ENCODE measurements at places on chromosomes 5 and 9.

- DNase-seq = peak; percentile 9
These were observed 547.2 kb downstream of the CSNK1G3 start for GRCh38 chr5:124059200-124059599.

- no peak for DNase-seq
These were observed 15.9 kb downstream of the TAL2 start for GRCh38 chr9:105678163-105678562.

DNA sequence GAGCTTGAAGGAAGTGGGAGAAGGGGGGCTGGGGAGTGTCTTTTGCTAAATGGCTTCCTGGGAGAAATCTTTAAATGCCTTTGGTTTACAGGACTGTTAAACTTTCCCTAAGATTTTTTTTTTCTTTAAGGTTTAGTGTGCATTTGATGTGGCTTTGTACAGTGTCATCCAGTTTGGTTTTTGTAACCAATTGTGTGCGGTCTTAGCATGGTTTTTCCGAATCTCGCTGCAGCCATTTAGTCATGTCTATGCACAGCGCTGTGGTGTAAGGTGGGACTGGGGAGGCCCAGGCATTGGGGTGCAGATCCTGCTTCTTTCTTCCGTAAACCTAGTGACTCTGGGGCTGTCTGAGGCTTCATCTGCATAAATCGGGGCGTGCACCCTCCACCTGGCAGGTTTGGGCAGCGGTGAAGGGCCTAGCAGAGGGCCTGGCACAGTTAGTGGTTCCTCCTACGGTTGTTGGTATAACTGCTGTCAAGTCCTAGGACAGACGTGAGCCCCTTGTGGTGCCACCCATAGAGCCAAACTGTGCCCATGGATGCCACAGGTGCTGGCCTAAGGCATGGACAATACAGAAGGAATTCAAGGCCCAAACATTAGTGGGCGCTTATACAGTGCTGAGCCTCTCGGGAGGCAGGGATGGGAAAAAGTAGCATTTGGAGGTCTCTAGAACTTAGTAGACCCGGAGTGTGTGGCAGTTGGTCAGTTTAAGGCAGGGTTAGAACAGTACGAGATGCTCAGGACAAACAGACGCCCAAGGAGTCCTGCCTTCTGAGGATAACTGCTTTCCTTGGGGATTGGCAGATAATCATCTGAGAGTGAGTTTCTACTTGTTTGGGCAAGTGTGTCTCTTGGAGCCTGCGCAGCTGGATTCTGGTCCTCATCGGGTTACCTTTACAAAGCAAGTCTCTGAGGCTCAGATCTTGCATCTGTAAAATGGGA, 1.5 kb downstream of the PRRC2B start:
- no peak for DNase-seq

DNA sequence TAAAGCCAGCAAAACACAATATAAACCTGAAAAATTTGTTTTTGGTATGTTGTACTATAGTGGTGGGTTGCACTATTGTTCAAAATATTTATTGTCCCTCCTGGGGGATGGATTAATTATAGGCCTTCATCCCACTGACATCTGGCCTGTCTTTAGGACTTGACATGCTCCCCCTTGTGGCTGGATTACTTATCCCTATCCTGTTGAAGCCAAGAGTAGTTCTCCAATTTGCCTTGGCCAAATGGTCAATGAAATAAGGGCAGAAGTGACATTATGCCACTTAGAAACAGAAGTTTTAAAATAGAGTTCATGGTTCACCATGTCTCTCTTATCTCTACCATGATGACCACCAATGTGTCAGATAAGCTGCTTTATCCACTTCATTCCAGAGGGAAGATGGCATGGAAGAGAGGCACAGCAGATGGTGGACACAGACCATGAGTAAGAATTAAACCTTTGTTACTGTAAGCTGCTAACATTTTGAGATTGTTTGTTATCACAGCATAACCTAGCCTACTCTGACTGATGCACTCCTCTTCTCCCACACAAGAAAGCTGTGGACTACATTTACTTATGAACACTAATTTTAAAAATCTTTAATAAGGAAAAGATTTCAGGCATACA, 29.2 kb upstream of the ARHGEF28 start:
- peak; percentile 32 for DNase-seq

DNA sequence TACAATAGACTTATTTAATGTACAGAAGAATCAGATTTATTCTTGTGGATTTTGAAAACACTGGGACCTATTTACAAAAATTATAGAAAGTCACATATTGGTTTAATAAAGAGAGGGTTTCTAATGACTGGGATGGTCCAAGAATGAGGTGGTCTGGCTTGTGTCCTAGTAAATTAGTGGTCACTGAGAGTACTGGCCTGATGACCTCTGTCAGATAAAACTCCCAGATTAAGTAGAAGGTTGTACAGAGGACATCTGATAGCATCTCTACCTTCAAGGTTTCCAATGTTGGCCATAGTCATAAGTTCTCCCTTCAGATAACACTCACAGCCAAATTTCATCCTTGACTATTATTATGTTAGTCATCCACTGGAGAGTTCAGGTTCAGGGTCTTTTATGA, 692.9 kb downstream of the MTRR start:
- DNase-seq = no peak

GRCh38 chr5:146025114-146025680, 80.2 kb downstream of the PLAC8L1 start:
- no peak for DNase-seq

DNA sequence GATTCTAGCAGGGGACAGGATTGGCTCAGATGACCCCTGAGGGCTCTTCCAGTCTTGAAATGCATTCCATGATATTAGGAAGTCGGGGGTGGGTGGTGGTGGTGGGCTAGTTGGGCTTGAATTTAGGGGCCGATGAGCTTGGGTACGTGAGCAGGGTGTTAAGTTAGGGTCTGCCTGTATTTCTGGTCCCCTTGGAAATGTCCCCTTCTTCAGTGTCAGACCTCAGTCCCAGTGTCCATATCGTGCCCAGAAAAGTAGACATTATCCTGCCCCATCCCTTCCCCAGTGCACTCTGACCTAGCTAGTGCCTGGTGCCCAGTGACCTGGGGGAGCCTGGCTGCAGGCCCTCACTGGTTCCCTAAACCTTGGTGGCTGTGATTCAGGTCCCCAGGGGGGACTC, 2.9 kb upstream of the MYOZ3 start:
- no peak for DNase-seq

DNA sequence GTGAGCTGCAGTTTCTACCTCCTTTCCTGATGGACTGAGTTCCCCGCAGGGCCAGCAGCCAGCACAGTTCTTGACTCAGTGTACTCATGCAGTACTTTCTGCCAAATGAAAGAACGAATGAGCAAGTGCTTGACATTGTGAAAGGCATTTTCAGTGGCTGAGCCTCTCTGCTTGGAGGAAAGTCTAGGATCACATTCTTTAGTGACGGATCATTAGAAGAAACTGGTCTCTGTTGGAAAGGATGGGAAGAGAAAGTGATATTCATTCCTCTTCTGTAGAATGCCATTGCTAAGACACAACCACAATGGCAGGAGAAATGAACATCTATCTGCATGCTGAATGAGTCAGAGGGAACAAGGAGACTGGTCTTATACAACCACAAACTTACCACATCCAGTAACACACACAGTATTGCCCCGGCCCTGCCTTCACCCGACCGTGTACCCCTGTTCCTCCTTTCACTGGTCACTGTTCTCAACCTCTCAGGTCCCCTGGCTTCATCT, 206.9 kb downstream of the CRB2 start:
- peak; percentile 40 for DNase-seq

GRCh38 chr5:104370523-104370922, 807.9 kb upstream of the NUDT12 start:
- DNase-seq = no peak

DNA sequence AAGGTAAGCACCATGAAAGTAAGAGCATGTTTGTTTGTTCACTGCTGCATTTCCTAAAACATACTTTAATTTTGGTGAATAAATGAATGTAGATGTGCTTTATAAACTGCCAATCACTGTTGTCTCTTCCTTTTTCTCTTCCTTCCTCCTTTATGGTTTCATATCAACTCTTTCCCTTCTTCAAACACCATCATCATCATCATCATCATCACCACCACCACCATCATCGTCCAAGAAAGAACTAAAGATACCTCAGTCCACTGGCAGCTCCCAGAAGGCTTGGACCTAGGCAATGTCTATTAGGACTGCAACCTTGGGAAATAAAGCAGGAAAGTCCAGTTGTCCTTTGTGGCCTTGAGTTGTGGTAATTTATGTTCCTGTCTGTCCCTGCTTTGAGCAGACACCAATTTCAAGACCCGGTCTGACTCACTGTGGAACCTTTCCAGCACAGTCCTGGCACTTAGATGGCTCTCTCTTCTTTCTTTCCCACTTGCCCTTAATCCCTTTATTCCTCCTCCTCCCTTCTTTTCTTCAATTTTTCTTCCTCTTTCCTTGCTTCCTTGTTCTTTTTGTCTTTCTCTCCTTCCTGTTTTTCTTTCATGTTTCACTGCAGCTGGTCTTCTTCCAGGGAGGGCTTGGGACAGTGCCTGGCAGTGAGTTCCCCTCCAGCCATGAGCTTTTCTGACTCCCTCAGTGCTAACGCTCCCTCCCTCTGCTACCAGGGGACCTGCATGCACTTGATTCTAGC, 99.3 kb downstream of the ANGPTL2 start:
- no peak for DNase-seq

DNA sequence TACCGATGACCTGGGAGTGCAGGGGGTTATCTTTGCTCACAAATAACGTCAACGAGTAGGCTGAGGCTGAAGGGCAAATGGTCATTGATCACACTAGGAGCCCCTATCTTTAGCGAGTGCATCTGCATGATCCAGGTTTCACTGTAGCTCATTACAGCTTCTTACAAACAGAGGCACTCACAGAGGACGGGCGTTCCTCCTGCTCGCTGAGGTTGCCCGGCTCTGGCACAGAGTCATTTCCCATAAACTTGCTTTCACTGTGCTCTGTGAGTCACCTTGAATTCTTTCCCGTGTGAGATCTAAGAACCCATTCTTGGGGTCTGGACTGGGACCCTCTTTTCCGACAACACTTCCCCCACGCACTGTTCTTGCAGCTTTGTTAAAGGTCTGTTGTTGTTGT, 1.9 kb upstream of the PAEP start:
- peak; percentile 53 for DNase-seq

DNA sequence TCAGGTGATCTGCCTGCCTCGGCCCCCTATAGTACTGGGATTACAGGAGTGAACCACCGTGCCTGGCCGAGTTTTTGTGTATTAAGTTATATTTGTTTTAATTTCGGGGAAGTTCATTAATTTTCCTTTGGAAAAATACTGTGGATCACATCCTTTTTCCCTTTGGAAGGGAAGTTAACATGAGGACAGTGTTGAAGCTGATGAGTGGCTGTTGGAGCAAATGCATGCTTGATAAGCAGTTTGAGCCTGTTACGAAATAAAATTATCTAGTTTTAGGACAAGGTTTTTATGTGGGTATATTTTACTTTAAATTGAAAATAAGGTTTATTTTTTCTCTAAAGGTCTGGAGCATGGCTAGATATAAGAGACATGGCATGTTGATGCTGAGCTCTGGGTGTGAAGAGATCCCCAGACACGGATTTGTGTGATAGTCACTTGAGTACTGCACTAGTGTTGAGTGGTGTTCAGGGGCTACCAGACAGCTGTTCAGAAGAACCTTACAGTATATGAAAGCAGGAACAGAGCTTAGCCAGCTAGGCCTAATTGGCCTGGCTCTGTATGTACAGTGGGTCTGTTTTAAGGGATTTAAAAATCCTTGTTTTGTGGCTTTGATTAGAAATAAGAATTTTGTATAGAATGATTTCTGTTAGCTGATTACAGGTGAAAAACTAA, 17.4 kb downstream of the LMNB1 start:
- no peak for DNase-seq

- no peak for DNase-seq
These were observed 42.8 kb upstream of the IL6ST start for GRCh38 chr5:56037531-56038010.

Measured in urothelium cell line (cell line).